Kasumi-1 (cell line): ENCODE measurements at places on chromosomes 1 and 21.

DNA sequence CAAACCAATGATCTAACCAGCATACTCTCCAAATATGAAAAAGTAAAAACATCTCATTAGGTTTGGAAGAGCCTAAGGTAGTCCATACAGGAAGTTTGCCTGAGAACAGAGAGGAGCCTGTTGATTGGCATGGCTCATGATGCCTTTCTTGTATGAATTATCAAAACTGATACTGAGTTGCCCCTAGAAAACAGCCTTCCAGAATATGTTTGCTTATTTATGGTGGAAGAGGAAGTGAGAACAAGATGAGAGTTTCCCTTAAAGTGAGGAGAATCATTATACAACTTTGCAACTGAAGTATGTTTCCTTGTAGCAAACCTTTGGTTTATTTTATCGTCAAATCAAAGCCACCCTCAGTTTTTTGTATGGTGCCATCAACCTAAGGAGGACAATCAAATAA, 23.8 kb upstream of the KIAA1614 start:
- DNase-seq: no peak

DNA sequence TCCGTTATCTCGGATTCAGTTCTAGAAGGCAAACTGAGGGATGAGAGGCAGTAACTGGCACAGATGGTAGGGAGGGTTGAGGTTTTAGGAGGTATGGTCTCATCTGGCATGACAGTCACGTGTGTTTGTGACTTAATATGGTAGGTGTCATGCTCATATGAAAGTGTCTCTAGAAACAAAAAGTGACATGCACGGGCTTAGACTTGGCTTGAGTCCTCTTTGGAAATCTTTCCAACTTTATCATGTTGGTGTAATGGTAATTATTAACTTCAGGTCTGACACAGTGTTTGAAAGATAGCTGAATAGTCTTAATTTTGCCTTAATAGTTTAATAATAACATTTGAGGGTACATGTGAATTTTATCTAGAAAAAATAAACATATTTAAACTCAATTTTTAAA, 218.1 kb downstream of the FMN2 start:
- DNase-seq: no peak

DNA sequence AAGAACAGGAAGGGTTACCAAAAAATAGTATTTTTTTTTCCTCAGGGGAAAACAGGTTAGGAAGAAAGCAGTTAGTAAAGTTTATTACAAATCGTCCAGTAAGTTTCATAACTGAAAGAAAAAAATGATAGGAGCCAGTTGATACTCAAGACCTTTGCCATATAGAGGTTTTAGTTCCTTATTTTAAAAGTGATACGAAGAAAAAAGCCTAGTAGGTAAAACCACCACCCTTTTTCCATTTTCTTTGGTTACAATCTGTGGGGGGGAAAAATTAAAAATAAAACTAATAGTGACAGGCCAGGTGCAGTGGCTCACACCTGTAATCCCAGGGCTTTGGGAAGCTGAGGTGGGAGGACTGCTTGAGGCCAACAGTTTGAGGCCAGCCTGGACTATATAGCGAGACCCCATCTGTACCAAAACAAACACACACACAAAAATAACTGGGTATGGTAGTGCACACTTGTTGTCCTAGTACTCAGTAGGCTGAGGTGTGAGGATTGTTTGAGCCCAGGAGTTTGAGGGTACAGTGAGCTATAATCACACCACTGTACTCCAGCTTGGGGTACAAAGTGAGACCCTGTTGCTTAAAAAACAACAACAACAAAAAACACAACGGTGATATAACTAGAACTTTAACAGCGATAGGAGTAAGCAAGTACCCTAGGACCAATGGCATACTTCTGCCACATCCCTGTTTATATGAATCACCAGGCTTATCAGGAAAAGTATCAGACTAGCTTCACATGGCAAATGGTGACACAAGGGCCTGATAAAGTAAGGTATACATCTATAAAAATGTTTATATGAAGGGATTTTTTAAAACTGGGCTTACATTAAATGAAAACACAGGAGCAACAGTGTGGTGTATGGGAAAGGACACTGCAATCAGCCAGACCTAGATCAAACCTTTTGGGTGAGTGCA, 5.4 kb downstream of the TMEM59 start:
- peak; percentile 14 for DNase-seq

DNA sequence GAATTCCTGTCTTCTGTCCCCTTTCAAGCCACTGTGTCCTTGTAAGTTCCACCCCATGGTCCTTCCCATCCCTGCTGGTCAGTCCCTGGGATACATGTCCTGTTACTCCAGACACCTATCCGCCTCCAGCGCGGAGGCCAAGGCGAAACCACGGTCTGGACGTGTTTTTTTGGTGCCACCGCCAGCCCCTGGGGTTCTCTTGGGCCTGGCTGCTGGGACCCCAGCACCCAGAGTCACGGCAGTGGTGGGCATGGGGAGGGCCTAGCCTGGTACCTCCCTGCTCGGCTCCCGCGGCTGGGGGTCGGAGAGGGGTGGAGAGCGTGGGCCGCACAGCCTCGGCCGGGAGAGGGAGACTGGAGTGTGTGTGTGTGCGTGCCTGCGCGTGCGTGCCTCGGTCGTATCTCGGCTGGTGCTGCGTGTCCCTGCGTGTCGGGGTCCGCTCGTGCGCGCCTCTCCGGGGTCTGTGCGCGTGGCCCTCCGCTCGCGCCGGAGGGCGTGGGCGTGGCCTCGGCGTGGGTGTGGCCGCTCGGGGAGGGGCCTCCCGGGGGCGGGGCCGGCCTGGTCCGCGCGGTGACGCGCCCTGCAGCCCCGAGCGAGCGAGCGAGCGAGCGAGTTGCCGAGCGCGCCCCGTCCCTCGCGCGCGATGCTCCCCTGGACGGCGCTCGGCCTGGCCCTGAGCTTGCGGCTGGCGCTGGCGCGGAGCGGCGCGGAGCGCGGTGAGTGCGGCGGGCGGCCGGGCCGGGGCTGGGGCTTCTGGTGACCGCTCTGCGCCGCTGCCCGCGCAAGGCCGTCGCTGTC, at the start of gene VWA1:
Gene VWA1, plus strand, starts transcription at position 585 of the 798 bp plus-strand sequence. Its CDS starts 59 bp downstream, at position 644.
- DNase-seq: peak; percentile 27

DNA sequence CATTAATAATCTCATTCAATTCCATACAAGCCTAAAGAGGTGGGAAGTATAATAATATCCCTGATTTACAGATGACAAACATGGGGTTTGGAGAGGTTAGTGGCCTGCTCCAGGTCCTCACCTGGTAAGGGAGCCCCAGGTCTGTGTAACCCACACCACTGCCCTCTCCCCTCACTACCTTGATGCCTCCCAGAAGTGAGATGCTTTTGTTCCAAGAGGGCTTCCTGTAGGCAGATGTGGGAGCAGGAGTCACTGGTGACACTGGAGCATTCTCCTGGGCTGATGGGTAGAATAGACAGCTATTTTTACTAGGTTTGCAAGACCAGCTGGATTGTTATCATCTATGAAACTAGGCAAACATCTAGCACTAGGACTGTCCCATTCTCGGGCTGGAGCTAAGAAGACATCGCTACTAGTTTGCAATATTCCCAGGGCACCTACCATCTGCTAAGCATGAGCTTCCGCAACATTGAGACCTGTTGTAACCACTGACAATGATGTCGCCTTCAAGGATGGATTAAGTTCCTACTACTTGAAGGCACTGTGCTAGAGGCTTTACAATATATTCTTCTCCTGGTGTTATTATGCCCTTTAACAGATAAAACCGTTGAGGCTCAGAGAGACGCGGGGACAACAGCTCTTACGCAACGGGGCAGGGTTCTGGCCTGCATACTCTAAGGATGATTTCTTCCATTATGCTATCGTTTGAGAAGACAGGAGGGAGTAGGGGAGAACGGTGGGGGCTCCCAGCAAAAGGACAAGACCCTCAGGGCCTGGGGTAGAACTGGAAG, 35.0 kb downstream of the BATF3 start:
- DNase-seq: no peak
